KBM-7 (cell line): ENCODE measurements at places on chromosomes 12 and 14.

- DNase-seq: no peak
Observed at GRCh38 chr14:64200170-64200569, 94.0 kb downstream of the ESR2 start.

- no peak for DNase-seq
Observed at GRCh38 chr14:104237651-104238423, 99.5 kb downstream of the KIF26A start.

GRCh38 chr12:78886719-78887407, 22.3 kb downstream of the SYT1 start:
- no peak for DNase-seq

DNA sequence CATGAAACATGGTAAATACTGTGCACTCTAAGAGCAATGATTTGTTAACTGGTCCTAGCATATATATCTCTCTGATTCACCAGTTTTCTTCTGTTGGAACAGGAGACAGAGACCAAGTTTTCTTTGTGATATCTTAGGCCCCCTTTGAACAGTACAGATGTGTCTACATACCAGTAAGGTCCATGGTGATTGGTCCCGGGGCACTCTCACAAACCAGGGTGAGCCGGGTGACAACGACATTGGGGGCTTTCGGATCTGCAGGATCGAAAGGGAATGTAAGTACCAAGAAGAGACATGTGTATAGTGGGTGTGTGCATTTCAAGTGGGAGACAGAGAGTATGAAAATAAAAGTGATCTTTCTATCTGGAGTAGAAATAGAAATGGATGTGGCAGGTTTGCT, 11.3 kb upstream of the ERP27 start:
- no peak for DNase-seq

DNA sequence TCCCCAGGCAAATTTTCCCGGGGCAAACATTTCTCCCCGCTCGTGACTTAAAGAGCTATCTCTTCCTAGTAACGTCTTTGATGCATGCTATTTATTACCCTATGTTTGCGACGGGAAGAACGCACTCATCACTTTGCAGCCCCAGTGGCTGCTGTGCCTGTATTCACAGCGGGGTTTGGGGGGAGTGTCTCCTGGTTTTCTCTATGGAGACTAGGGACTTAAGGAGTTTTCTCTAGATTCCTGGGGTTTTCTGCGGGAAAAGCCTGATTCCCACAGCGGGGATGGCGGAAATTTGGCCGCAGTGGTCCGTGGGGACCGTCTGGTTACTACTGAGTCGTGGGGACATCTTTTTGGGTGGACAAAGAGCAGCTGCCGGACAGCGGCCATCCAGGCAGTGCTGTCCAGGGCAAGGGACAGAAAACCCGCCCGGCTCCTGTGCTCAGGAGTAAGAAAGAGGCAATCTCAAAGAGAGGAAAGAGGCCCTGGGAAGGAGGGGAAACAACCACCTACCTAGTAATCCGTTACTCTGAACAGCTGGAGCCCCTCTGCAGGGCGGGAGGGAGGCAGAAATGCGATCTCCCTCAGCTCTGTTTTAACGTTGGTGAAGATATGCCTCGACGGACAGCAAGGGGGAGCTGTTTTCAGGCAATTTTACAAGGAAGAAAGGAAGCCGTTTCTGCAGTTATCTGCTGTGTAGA, 771 bp upstream of the AVPR1A start:
- DNase-seq: peak; percentile 89

DNA sequence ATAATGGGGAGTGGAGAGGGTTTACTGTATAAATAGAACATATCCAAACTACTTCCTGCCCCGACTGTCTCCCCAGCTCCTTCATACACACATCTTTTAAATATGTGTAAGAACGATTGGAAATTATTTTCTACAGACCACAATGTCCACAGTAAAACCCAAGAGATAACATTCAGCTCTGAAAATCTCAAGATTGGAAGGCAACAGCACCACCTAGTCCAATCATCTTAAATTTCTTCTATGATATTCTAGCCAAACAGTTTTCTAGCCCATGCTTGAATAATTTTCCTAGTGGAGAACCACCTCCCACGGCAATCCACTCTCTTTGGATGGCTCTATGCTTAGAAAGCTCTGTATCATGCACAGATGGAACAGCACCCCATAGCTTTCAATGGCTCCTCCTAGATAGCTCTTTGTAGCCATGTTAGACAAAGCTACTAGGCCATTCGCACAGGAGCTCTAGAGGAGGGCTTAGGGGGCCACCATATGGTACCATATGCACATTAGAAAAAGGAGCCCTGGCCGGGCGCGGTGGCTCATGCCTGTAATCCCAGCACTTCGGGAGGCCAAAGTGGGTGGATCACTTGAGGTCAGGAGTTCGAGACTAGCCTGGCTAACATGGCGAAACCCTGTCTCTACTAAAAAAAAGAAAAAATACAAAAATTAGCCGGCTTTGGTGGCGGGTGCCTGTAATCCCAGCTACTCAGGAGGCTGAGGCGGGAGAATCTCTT, 18.1 kb downstream of the VDR start:
- no peak for DNase-seq

DNA sequence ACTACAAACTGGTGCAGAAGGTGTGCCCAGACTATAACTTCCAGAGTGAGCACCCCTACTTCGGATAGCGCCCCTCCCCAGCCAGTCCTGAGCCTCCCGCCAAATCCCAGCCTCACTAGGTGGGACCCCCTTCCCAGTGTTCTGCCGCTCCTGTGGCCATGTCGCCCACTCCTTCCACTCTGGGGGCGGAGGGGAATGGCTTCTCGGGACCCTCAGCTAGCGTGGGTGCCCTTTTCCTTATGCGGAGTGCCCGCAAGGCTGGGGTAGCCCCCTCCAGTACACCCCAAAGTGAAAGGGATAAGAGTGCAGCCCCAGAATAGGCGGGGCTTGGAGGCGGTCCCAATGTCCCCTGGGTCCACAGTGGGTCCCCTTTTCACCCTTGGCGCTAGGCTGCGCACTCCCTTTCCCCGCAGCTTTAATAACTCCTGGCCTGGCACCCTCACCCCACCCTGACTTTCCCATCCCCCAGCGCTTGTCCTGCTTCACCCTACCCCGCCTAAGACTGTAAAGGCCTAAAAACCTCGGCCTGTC, 3.8 kb upstream of the SHMT2 start:
- DNase-seq: no peak

DNA sequence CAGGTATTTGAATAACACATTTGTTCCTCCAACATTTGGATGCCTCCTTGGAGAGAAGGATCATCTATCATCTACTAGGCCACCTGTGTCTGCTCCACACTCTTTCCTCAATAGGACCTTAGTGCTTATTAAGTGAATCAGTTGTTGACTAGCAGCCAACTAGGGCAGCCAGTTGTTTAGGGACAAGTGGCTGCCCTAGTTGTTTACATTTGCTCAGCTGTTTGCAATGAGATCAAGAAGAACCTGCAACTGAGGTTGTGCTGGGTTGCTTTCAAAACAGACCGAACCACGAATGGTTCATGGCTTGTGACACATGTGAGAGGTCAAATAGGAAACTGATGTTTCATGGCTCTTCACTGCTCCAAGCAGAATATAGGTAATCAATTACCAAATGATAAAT, 53.8 kb downstream of the TMCC3 start:
- no peak for DNase-seq

GRCh38 chr14:99158646-99159165, 113.3 kb downstream of the BCL11B start:
- DNase-seq: no peak

DNA sequence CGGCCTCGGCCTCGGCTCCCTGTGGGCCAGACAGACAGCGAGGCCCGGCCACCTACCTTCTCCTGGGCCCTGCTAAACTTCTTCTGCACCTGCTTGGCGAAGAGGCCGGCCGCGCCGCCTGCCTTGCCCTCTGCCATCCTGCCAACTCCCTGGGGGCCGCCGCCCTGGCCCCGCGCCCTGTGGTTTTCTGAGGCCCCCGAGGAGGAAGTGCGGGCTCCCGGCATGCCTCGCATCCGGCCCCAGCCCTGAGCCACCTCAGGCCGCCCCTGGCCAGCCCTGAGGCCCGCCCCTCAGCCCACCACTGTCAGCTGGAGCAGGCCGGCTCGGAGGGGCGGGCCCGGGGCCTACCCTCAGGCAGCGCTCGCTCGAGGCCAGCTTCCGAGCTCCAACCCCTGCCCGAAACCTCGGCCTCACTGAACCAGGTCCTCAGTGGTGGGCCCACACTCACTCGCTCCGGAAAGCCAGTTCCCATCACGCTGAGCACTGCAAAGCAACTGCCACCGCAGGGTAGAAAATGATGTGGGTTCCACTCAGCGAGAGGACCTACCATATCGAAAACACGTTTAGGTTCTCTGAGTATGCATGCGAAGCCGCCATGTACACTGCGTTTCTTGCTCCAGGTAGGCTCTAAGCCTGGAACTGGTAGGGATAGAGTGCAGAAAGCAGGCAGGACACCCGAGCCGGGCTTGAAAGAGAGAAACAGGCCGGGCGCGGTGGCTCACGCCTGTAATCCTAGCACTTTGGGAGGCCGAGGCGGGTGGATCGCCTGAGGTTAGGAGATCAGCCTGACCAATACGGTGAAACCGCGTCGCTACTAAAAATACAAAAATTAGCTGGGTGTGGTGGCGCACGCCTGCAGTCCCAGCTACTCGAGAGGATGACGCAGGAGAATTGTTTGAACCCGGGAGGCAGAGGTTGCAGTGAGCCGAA, at the start of gene BIN2:
BIN2 (minus strand) TSS at position 209 of the 930 bp plus-strand sequence; CDS start at position 137, 72 bp downstream.
- peak; percentile 85 for DNase-seq

DNA sequence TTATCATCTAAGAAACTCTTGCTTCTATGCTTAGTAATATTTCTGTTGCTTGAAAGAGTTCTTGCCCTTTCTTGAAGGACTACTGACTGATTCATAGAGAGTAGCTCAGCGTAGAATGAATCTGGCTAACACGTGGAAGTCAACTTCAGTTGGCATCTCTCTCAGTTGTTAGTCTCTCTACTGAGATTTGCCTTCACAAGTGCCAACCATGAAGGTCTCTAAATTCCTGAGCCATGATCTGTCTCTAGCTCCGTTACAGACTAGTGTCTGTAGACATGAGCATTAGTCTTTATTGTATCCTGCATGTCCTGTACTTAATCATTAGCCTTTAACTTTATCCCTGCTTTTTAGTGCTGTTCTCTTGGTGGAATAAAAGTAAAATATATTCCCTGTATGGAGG, 19.1 kb upstream of the ALX1 start:
- DNase-seq: no peak

DNA sequence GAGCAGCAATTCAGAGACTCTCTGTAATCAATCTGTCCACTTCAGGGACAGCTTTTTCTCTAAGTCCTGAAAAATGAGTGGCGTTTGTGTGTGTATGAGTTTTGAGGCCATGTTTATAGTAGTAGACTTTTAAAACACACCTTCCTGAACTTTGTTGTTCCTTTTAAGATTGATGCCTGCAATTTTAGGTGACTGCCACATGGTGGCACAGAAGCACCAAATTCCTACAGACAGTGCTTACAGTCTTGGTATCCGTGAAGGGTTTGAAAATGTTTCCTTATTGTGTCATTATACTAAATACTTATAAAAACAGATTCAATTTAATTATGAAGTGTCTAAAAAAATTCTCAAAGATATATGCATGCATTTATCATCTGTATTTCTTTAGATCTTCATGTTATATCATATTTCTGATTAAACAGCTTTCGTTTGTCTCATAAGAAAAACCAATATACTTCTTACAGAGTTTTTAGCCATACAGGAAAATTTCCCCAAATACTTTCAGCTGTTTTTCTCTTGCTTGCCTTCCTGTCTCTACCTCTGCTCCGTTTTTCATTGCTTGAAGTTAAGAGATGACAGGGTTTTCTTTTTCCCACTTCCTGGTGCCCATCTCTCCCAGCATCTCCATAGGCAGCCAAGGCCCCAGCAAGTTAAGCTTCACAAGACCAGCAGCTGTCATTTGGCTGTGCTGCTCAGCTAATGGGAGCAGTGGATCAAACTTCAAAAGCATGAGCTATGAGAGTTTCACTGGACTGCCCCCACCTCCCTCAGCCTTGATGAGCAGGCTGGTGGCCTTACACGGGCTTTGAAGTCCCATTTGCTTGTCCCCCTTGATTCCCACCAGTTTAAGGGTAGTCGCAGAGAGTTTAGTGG, 259.6 kb downstream of the AKAP6 start:
- DNase-seq: peak; percentile 34

GRCh38 chr12:78698747-78699146, 165.8 kb upstream of the SYT1 start:
- DNase-seq: no peak

GRCh38 chr14:49861699-49862088, 9.1 kb upstream of the NEMF start:
- peak; percentile 87 for DNase-seq

- no peak for DNase-seq
Observed at GRCh38 chr12:80470403-80470802, 26.4 kb downstream of the PTPRQ start.

- DNase-seq: no peak
Observed at GRCh38 chr12:10214895-10215267, 2.2 kb downstream of the GABARAPL1 start.

- peak; percentile 81 for DNase-seq
Observed at GRCh38 chr14:22418631-22419030, 170.4 kb downstream of the DAD1 start.

DNA sequence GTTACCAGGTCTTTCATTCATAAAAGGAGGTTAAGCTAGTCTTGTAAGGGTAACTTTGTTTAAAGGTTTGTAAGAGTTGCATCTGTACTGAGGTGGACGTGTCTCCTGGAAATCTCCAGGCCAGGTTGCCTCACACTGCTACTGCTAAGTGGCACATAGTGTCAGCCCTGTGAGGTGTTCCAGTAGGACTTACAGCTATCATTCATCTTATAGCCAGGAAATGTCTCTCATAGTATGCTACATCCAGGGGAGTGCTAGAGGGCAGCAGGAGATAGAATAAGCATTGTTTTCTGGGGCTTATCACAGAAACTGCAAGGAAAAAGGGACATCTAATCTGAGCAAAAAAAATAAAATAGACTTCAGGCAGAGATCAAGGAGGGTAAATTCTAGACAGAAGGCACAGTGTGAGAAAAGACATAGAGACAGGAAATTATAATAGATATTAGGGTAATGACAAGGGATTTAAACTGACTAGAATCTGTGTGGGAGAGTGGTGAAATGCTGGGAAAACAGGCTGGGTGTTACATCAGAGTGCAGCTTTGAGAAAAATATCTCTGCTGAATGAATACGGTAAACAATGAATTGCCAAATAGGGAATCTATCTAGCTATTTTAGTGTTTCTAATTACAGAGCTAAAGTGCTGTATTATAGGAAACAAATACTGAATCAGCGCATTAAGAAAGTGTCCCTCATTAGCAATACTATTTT, 205.1 kb upstream of the ABCD2 start:
- DNase-seq: no peak

DNA sequence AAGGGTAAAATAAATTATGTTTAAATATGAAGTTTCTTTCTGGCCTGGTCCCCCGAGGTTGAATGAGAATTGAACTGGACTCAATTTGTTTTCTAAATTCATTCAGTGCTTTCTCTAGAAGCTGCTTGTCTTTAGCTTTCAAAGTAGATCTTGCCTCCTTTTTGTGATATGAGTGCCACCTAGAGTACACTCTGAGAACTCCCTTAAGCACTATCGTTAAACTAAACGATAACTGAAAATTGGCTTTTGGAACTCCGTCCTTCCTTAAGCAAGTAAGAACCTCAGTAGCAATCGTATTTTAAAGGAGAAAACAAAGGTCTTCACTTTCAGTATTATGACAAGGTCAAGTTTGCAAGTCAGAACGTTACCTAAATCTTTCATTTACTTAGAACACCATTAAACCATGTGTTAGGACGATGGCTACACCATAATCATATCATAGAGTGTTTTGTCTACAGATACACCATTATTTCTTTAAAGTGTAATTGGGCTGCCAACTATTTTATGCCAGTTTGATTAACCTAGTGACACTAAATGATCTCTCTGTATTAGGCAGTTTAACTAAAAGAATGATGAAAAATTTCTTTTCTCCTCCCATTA, 364.8 kb downstream of the SNAPC1 start:
- peak; percentile 69 for DNase-seq
